Breast epithelium (tissue), 4 donors: ENCODE measurements at places on chromosomes 1 and 21. TPM values are rescaled to one million over a fixed set of nuclear protein-coding genes. Genes with fewer than 3 reads are reported as not detected.
A peak's percentile ranks its signal among the peaks of the same experiment; 100 is the strongest.

The CHTOP gene
- total RNA-seq: 71.8 TPM

GRCh38 chr1:43975249-43975961, 645 bp downstream of the ATP6V0B start:
- DNase-seq: peak; percentile 62

GRCh38 chr1:46983166-46983829, 40.2 kb upstream of the CYP4X1 start:
- no peak for DNase-seq

GRCh38 chr21:31293986-31294385, 50.1 kb downstream of the TIAM1 start:
- no peak for DNase-seq

The CELA2A gene
- not detected for total RNA-seq

The CDK18 gene
- total RNA-seq: 9.2 TPM

The SYCP1 gene
- total RNA-seq: not detected

DNA sequence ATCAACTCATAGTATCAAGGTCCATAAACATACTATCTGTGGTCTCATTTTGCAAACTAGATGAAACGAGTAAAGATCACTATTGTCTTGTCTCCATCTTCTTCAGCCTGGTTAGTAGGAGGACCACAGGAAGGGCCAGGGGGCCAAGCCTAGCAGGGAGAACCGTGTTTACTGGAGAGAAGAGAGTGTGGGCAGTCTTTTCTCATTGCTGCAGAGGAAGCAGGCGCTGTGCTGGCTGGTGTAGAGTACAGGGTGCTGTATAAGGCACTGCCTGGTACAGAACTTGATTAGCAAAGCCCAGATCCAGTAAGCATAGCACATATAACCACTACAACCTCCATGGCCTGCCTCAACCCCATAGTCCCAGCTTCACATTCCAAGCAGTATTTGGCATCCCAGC, 10.0 kb upstream of the B4GALT3 start:
- no peak for DNase-seq

DNA sequence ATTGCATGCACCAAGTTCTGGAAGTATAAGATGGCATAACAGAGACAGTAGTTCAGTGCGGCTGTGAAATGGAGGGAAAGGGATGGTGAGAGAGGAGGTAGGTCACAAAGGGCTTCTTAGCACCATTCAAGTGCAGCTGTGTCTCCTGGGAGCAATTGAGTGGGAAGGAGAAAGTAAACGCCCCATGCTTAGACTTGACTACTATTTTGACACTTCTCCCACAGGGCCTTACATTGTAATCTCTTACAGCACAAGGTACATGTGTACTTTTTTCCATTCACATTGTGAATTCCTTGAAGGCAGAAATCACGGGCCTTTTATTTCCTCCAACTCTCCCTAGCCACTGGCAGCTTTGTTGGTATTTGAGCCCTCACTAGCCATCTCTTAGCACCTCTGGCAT, 239.6 kb upstream of the FOXD3 start:
- DNase-seq: no peak

DNA sequence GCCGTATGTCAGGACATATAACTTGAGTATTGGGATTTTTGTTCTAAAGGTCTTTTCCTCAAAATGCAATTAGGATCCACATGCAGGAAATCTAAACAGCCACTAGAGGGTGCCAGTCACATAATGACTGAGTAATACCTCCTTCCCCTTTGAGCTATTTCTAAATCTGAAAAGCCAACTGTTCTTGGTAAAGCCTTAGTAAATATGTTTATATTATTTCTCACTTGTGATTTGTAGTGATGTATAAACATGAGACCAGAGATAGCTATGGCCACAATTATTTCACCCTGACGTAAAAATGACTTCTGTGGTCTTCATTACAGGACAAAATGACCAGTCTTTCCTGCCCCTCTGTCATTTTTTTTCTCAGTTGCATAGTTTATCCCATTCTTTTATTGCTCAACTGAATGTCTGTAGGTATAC, 41.0 kb upstream of the DR1 start:
- peak; percentile 40 for DNase-seq

DNA sequence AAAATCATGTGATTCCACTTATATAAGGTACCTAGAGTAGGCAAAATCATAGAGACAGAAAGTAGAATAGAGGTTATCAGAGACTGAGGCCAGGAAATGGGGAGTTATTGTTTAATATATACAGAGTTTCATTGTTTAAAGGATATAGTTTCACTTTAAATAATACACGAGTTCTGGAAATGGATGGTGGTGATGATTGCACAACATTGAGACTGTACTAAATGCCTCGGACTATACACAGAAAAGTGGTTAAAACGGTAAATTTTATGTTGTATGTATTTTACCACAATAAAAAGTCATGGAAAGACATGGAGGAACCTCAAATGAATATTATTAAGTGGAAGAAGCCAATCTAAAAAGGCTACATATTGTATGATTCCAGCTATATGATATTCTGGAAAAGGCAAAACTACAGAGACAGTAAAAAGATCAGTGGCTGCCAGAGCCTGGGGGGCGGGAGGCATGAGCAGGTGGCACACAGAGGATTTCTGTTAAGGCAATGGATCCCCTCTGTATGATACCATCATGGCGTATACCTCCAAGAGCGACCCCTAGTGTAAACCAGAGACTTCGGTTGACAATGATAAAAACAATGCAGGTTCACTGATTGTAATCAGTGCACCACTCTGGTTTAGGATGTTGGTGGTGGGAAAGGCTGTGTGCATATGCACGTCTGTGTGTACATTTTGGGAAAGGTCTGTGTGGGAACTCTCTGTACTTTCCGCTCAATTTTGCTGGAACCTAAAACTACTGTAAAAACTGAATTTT, 7.5 kb downstream of the C1orf198 start:
- no peak for DNase-seq

- no peak for DNase-seq
Observed at GRCh38 chr1:45669379-45669778, 17.0 kb downstream of the GPBP1L1 start.

The ADCY10 gene
- 0.16 TPM for total RNA-seq

The NGF gene
- 0.64 TPM for total RNA-seq

GRCh38 chr1:172777767-172778166, 118.9 kb downstream of the FASLG start:
- DNase-seq: no peak

The LRRN2 gene
- total RNA-seq: 2.0 TPM

DNA sequence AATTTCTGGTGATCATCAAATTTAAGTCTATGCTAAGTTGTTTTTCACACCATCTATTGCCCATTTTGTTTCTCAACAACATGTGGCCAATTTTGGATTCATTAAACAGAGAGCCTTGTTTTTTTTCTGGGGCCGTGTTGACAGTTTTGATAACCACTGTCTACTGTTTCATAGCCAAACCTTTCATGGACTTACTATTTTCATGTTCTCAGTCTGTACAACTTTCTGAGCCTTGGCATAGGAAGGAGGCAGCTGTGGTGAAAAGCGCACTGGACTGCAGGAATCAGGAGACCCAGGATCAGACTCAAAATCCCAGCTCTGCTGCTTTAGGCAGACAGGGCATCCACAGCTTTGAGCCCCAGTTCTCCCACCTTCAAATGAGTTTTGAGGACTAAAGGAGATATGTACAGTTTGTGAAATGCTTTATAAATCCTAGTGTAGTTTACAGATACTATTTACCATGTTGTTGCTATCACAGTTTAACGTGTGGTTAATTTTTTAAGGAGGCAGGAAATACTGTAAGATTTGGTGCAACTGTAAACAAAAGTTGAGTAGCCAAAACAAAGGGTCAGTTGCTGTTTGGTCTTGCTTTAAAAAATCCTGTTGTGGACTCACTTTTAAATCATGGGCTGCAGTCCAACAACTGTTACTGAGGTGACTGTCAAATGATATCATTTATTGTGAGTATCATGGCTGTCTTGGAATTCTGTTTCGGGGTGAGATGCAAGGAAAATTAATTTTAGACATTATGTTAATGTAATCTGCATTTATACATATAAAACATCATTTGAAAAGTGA, 2.9 kb downstream of the MACO1 start:
- DNase-seq: no peak

DNA sequence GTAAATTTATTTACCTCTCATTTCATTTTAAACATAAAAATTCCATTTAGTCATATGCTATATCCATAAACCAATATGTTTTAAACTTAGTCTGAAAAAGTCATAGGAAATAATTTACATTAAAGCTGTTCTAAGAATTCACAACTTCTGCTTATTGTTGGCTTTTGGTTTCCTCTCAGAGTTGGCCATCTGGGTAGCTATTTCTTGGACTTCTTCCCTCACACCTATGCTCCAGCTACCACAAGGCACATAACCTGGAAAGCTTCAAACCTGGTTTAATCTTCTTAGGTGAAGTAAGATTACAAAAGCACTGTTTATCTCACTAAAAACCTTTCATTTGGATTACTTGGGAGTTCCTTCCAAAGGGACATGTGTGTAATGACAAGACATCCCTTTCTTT, 29.8 kb downstream of the RBM11 start:
- DNase-seq: no peak

DNA sequence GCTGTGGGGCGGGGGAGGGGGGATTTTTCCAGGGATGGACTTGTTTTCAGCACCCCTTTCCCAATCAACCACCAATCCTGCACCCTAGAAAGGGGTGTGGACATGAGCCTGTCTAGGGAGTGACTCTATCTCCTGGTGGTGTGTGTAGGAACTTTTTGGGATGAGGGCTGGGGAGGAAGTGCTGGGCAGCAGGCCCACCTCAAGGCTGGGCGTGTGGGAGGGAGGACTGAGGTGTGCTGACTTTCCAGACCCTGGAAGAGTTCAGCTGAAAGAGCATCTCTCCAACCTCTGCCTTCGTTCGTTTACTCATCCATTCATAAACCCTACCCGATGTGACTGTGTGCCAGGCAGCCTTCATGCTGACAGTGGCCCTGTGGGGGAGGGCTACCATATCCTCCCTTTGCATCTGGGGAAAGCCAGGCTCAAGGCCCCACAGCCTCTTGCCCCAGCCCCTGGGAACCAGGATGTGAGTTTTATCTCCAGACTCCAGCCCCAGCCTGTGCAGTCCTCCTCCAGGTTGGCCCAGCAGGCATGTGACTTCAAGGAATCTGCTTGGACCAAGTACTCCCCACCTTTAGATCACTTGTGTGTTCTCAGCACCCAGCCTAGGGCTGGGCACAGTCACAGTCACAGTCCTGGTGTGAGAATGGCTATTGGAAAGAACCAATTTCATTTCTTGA, 6.7 kb downstream of the KNCN start:
- DNase-seq: no peak

The PDZK1IP1 gene
- total RNA-seq: 42.3 TPM

DNA sequence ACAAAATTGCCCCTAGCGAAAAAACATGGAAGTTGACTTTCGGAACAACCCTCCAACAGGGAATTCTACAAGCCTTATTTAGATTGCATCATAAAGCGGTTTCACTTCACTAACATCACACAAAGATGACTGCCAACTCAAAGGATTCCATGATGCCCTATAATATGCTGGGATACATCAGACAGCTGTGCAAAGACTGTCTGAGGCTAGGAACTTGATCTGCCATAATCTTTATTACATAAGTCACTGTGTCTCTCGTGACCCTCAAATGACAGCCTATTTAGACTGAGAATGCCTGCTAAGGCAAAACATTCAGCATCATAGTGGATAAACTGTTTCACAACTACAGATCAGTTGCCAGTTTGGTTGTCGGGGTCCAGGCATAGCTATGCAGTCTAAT, 23.8 kb downstream of the FH start:
- no peak for DNase-seq

GRCh38 chr1:198649968-198650338, 11.1 kb downstream of the PTPRC start:
- DNase-seq: no peak

DNA sequence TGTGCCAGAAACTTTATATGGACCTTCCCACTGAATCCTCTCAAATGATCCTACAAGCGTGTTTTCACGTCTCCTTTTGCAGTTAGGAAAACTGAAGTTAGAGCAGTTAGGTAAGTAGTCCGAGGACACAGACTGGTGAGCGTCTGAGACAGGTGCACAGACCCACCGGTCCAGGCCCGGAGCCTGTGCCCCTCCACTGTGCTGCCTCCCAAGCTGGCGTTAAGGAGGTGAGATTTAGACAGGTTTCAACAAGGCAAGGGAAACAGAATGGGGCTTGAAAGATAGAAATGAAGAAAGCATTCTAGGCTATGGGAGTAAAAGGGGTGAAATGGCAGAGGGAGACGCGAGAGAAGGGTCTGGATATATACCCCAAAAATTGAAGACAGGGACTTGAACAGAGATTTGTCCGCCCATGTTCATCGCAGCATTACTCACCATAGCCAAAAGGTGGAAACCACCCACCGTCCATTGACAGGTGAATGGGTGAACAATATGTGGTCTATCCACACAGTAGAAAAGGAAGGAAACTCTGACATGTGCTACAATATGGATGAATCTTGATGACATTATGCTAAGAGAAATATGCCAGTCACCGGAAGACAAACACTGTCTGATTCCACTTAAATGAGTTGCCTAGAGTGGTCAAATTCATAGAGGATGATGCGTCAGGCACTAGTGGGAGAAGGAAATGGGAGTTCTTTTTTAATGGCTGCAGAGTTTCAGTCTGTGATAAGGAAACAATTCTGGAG, 15.7 kb upstream of the PKP1 start:
- DNase-seq: no peak

DNA sequence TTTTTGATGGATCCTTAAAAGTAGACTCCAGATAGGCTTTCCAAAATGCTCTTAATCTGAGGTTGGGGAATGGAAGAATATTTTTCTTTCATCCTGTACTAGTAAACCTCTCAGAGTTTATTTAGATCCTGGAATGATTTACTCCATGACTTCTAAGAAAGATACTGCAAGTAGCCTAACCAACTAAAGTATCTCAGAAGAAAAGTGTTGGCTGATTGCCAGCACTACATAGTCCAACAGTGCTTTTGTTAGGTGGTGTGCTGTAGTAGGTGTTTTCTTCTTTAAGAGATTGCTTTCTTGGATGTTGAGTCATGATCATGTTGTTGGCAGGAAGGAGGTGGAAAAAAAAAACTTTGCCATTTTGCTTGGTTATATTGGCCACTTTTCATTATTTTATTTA, 119.8 kb downstream of the OSBPL9 start:
- DNase-seq: no peak

DNA sequence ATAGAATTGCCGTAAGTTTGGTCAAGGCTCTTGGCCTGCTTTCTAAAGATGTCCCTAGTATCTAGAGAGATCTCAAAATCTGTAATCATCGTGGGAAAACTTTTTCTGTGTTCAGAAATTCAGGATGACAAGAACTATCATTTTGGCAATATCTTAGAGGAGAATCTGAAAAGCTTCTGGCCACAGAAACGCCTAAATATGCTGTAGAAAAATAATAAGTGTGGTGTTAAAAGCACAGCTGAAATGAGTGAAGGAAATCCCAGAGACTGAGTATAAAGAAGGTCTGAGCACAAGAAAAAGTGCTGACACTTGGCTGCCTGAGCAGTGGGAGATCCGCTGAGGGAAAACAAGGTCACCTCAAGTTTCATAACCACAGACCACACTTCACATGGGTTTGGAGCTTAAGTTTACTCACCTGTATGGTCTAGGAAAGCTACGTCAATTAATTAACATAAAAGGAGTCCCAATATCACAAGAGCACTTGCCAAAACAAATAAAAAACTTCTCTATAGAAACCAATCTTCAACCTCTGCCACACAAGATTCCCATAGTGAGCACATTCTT, 235.2 kb upstream of the IRF2BP2 start:
- DNase-seq: no peak

GRCh38 chr21:37372951-37373350, 6.4 kb downstream of the DYRK1A start:
- no peak for DNase-seq

The SIM2 gene
- 0.32 TPM for total RNA-seq

GRCh38 chr1:14363707-14364413, 234.6 kb upstream of the KAZN start:
- no peak for DNase-seq

GRCh38 chr21:35528116-35529042, 479.3 kb upstream of the RUNX1 start:
- DNase-seq: no peak
